ENCODE measurements at places on chromosomes 2 and 18.

GRCh38 chr2:159265171-159265576 is 21.3 kb downstream of the WDSUB1 start:
- DNase-seq: no peak

- DNase-seq: no peak
Observed at GRCh38 chr2:151237422-151238025, 24.1 kb downstream of the RBM43 start.

DNA sequence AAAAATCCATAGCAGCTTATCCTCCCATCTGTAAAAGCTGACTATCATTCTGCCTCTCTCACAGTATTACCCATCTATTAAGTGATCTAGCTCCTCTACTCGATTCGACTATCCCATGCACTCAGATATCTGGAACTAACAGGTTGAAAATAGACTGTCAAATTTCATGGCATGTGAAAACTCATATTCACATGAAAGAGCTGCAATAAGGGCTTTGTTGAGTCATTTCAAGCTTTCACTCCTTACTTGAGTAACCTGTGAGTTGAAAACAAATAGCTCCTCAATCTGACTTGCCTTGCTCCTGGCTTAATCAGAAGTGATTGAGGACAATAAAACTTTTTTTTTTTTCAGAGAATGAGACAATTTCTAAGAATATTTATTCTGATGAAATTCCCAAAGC is 192.4 kb upstream of the ERBB4 start:
- no peak for DNase-seq

DNA sequence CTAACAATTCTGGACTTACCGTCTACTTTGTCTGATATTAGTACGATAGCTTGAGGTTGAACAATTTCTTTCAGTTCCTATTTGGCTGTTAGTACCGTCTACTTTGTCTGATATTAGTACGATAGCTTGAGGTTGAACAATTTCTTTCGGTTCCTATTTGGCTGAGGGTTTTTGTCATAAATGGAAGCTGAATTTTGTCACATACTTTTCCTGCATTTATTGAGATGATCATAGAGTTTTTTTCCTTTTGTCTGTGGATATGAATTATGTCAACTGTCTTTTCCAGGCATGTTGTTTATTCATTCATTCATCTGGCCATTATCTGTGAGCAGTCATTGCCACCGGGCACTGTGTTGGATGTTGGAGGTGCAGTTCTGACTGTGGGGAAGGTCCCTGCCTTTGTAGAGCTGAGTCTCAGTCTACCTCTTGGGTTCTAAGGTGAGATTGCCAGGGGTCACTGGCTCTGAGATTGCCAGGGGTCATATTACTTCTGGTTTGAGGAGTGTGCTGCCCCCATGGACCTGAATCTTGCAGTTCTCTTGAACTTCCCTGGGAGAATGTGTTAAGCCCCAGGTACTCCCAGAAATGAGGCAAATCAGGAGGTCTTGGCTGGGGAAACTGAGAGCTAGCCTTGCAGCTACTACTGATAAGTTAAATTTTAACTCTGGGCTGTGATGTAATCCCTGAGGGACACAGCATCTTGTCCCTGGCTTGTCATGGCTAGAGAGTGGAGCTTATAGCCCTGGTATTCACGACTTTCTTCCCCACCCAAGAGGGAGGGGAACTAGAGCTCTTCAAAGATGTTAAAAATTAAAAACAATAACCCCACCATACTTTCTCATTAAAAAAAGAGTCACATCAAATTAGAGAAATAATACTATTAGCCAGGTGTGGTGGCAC is 89.1 kb upstream of the MBOAT2 start:
- DNase-seq: no peak

DNA sequence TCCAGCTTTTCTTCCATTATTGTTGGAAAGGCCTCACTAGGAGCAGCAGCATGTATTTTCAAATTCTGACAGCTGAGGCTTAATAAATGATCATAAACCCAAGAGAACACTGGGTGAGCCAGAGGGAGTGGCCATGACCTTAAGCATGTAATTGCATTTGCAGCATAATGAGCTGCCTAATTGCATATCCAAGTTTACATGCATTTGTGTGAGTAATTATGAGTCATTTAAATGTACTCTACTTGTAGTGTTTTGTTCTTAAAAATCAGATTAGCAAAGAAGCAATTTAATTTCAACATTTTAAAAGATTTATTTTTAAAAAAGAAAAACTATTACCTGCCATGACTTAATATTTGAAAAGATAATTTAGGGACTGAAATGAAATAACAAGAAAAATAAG is 74.8 kb downstream of the NOL10 start:
- no peak for DNase-seq

DNA sequence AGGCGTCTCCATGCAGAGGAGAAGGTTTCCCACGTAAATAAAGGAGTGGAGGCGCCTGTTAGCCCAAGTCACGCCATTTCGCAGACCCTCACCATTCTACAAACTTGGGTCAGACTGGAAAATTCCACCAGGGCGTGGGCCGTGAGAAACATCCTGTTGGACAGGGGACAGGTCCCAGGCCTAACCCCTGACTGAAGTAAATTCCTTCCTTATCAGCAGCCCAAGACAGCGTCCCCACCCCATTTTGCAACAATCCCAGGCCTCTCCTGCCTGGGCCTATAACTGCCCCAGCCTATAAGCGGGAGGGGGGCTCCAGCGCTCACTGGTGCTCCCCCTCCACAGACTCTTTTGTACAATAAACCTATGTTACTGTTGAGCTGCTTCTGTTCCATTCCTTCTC is 57.3 kb upstream of the CBLN2 start:
- no peak for DNase-seq

- peak; percentile 42 for DNase-seq
Observed at GRCh38 chr2:113755835-113756354, 547 bp downstream of the SLC35F5 start.

DNA sequence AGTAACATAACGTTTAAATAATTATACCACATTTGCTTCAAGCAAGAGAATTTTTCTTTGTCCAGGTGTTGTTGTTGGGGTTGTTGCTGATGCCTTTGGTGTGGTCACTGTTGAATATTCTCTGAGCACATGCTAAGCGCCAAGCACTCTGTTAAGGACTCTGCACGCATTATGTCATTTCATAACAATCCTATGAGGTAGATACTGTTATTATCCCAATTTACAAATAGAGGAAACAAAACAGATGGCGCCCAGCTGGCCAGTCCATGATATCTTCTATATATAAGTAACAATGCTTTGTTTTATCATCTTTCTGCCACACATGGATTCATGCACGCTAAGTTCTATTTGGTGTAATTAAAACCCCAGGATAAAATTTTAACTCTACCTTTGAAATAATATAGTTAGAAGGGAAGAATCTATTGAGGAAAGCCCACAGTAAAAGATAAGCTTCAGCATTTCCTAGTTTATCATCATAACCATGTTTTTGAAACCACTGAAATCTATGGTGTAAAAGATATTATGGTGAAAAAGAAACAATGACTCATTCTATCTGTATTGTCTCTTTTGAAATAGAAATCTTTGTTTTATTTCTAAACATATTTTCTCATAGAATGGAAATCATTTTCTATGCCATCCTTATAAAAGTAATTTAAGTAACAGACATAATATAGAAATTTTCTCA is 199.7 kb downstream of the PID1 start:
- DNase-seq: no peak

GRCh38 chr2:167069855-167070254 is 181.6 kb downstream of the XIRP2 start:
- DNase-seq: no peak

GRCh38 chr2:137369106-137369505 is 595.2 kb upstream of the HNMT start:
- no peak for DNase-seq

DNA sequence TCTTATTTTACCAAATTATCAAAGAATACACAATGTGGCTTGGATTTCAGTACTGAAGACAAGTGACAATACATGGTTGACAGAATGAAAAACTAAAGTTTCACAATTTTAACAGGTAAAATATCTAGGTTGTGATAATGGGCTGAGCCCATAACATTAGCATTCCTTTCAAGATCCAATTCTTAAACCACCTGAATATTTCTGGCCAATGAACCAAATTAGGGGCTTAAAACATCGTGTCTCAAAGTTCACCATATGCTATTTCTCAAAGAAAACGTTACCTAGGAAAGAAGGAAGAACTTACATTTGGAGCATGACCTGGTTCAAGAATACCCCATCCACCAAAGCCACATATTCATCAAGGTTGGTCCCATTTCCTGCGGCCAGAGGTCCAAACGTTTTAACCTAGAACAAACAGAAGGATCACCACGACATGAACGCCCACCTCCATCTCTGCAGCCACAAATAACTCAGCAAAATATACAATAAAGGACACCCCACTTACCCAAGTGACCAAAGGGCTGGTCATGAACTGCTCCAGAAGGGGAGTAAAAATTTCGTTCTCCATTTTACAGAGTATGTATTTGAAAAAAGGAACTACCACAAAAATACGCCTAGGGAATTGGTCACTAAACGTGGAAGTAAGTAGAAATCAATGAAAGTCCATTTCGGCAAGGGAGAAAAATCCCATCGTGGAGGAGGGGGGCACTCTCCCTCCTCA is 984 bp downstream of the CCDC88A start:
- DNase-seq: no peak

All from bone marrow (tissue), 2 donors.